ENCODE measurements at places on chromosomes 6 and 20. TPM values are rescaled to one million over a fixed set of nuclear protein-coding genes. Genes with fewer than 3 reads are reported as not detected.

GRCh38 chr6:111642463-111643158 is 36.9 kb upstream of the TRAF3IP2 start:
- peak; percentile 49 for DNase-seq

DNA sequence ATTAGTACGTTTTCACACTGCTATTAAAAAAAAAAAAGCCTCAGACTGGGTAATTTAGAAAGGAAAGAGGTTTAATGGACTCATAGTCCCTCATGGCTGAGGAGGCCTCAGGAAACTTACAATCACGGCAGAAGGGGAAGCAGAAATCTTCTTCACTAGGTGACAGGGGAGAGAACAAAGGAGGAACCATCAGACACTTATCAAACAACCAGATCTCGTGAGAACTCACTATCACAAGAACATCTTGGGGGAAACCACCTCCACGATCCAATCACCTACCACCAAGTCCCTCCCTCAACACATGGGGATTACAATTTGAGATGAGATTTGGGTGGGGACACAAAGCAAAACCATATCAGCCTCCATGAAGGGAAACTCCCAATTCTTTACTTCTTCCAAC is 85.2 kb upstream of the MAFB start:
- no peak for DNase-seq

GRCh38 chr6:163314791-163315470 is 99.6 kb upstream of the QKI start:
- DNase-seq = no peak

The GABRR1 gene
- total RNA-seq = not detected

GRCh38 chr20:49361862-49362660 is 84.2 kb upstream of the ZNFX1 start:
- no peak for DNase-seq

- DNase-seq = peak; percentile 37
Measured at GRCh38 chr20:37336369-37337207, 9.4 kb upstream of the SRC start.

DNA sequence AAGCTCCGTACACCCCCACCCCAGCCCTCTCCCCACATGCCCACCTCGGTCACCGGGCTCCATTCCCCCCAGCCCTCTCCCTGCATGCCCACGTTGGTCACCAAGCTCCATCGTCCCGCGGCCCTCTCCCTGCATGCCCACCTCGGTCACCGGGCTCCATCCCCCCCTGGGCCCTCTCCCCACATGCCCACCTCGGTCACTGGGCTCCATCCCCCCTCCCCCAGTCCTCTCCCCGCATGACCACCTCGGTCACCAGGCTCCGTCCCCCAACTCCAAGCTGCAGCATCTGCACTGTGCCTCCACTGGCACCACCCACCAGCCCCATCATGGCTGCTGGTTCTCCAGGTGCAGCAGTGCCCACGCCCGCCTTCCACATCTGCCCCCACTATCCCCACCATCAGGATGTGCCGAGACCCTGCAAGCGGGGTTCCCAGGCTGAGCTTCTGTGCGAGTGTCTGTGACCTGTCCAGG is 16.8 kb downstream of the TAF4 start:
- DNase-seq = no peak

- DNase-seq = no peak
Measured at GRCh38 chr20:31806564-31807355, 12.4 kb upstream of the MYLK2 start.

DNA sequence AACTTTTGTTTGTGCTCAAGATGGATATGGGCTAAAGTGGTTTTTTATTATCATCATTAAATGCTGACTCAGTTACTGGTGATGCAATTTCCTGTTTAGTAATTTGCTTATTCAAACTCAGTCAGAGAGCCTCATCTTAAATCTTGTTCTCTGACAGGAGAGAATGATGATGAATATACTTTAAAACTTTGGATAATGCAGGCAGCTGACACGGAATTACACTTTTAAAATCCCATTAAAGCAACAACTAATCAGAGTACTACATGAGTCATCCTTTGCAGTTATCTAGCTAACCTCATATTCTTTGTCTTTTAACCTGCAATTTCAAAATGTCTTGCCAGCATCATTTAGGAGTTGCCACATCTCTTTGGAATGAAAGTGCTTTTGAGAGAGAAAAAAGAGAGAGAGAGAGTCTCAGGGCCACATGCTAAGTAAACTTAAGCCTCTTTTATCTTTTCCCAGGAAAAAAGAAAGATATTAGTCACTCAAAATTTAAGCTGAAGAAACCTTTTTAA is 9.2 kb upstream of the C6orf141 start:
- no peak for DNase-seq

The CLVS2 gene
- total RNA-seq = not detected

The RSPH4A gene
- total RNA-seq = 0.15 TPM

The HLA-DQA2 gene
- not detected for total RNA-seq

The SIRPD gene
- 0.15 TPM for total RNA-seq

The SNAI1 gene
- 0.38 TPM for total RNA-seq

DNA sequence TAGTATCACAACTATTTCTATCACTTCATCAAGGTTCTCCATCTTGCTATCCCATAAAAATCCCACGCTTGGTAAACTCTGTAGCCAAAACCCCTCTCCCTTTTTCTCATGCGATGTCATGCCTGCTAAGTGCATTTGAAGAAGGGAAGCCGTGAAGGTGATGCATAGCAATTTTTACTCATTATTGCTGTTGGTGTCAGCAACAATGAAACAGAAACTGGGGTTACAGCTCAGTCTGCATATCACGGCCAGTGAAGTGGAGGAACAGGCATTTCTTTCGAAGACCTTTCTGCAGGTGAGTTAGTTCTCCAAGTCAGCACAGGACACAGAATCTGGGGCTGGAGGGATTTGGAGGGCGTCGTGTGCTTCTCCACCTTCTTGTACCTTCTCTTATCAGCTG is 5.8 kb downstream of the UNC93A start:
- DNase-seq = no peak

GRCh38 chr6:146990821-146991798 is 213.1 kb upstream of the STXBP5 start:
- DNase-seq = no peak

The CAGE1 gene
- not detected for total RNA-seq

The C6orf141 gene
- total RNA-seq = not detected

GRCh38 chr6:9412951-9413559 is 977.7 kb upstream of the SLC35B3 start:
- no peak for DNase-seq

- no peak for DNase-seq
Measured at GRCh38 chr6:8238773-8239683, 136.7 kb upstream of the EEF1E1 start.

DNA sequence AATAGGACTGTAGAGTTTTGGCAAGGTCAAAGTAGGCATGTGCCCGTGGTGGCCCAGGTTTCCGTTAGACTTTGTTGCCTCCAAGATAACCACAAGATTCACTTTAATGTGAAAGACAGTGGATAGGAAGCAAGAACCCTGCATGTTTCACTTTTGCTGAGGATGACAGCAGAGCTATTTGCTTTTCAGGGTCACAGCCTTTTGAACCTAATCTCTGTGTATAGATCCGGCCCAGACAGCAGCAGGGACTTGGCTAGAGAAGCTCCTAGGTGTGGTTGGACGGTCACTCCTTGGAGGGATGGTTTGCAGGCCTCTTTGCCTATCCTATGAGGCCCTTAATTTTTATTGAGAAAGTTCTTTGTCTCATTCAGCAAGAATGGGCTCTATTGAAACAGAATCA is 538.8 kb downstream of the HACE1 start:
- no peak for DNase-seq

DNA sequence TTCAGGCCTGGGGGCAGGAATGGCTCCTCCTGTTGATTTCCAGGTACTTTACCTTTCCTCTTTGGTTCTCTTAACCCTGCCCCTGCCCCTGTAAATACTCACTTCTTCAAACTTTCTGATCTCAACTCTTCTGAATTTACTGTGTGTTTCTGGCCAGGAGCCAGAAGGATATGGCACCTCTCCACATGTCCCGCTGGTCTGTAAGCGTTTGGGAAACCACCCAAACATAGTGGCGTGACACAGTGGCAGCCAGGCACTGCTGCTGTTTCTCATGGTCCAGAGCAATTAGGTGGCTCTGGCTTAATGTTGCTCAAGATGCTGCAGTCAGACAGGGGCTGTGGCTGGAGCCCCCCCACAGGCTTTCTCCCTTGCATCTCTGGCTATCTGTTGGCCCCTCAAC is 374.5 kb downstream of the RNGTT start:
- no peak for DNase-seq

The GPRC6A gene
- total RNA-seq = not detected

- DNase-seq = no peak
Measured at GRCh38 chr6:36694616-36695015, 3.0 kb upstream of the RAB44 start.

GRCh38 chr6:7909323-7910276 is 988 bp downstream of the TXNDC5 start:
- peak; percentile 49 for DNase-seq

DNA sequence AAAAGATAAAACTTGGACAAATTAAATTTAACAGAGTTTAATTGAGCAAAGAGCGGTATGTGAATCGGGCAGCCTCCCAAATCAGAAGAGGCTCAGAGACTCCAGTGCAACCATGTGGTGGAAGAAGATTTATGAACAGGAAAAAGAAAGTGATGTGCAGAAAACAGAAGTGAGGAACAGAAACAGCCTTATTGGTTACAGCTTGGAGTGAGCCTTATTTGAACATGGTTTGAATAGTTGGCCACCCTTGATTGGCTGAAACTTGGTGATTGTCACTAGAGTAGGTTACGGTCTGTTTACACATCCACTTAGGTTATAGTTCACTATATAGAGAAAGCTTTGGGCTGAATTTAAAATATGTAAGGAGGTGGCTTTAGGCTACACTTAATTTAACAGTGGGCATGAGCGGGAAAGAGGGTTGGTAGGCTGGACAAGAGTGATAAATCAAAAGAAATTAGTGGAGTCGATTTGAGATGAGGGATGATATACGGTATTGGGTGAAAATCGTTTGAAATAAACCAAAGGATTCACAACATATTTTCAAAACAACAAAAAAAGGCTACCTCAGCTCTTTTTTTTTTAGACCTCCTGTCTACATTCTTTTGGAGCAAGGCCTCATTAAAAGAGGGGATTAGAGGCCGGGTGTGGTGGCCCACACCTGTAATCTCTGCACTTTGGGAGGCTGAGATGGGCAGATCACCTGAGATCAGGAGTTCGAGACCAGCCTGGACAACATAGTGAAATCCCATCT is 84.3 kb upstream of the PREP start:
- DNase-seq = no peak

GRCh38 chr20:62638679-62639406 is 3.5 kb upstream of the SLCO4A1 start:
- no peak for DNase-seq

DNA sequence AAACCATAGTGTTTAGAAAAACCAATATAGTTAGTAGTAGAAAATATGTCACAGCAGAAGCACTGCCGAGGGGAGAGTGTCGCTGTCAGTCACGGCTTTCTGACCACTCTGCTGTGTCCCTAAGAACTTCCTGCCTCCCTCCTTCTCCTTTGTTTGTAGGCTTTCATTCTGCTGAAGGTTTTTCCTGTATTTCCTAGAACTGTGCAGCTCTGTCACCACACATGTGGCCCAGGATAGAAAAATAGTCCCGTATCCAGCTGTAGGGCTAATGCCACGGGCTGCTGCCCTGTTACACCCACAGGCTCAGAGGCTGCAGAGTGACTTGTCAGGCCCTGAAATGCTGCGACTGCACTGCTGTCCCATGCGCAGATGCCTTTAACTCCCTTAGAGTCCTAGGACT is 52.6 kb upstream of the SYNJ2 start:
- no peak for DNase-seq

The SLC4A11 gene
- total RNA-seq = 1.6 TPM

The LY6G6C gene
- not detected for total RNA-seq

GRCh38 chr6:105301072-105301503 is 101.8 kb downstream of the PREP start:
- DNase-seq = no peak

- no peak for DNase-seq
Measured at GRCh38 chr6:81979329-81979728, 226.8 kb upstream of the TENT5A start.

- DNase-seq = no peak
Measured at GRCh38 chr6:54114991-54115390, 3.7 kb downstream of the MLIP start.

The FAM83C gene
- not detected for total RNA-seq

- DNase-seq = peak; percentile 47
Measured at GRCh38 chr20:58650181-58650775, 805 bp upstream of the STX16 start.

- no peak for DNase-seq
Measured at GRCh38 chr20:21920211-21920610, 214.7 kb downstream of the PAX1 start.

- DNase-seq = no peak
Measured at GRCh38 chr20:44115762-44116644, 71.0 kb downstream of the JPH2 start.

DNA sequence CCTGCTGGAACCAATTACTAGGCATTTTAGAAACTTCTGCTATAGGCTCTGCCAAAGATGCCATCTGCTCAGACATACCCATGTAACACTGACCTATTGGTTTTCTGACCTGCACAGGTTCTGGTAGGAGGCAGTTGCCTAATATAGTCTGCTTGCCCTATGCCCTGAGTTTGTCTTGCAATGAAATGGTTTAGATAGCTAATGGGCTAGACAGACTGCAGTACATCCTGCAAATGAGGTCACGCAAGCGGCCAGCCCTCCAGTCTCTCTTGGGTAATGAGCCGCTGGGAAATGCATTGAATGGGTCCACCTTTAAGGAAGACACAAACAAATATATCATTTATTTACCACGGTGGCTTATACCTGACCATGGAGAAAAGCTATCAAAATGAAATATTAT is 90.6 kb upstream of the B3GAT2 start:
- DNase-seq = no peak

The ATP9A gene
- total RNA-seq = 1.2 TPM

The GJA1 gene
- not detected for total RNA-seq

The R3HDML gene
- total RNA-seq = not detected

The PTPRK gene
- 0.53 TPM for total RNA-seq

DNA sequence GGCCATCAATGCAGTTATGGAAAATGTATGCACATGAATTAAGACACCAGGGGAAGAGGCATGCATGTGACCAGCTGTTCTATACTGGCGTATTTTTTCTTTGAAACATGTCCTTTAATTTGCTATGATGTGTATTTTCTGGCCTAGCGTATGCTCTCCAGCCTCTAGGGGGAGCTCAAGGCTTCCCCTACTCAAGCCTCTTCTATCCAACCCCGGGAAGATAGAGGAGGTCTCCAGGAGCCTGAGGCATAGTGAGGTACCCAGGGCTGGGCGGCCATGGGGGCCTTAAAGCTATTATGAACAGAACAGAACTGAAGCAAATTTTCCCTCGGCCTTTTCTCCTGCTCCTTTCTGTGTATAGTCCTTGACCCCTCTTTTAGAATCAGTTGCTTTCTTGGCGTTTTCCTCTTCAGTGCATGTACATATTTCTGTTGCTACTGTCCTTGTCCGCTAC is 528.9 kb downstream of the MAFB start:
- peak; percentile 23 for DNase-seq

DNA sequence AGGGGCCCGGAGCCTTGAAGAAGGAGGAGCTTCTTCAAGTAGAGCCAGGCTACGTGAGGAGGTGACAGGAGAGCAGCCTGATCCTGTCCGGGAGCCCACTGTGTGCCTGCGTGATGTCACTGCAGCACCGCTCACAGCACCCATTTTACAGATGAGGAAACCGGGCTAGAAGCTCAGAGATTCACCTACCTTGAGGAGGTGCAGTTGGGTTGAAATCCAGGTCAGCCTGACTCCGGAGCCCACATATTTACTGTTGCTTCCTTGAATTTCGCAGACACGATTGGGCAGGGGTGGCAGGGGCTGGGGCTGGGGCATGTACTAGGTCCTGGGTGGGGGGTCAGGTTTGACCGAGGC is 12.5 kb downstream of the VSTM2L start:
- no peak for DNase-seq

GRCh38 chr6:31209137-31209536 is 38.7 kb upstream of the POU5F1 start:
- no peak for DNase-seq
